T-helper 2 cell (primary cell): ENCODE measurements at places on chromosomes 4 and X.
A peak's percentile ranks its signal among the peaks of the same experiment; 100 is the strongest.

GRCh38 chrX:70196961-70197720 is 19.9 kb downstream of the DGAT2L6 start:
- DNase-seq, result no peak

DNA sequence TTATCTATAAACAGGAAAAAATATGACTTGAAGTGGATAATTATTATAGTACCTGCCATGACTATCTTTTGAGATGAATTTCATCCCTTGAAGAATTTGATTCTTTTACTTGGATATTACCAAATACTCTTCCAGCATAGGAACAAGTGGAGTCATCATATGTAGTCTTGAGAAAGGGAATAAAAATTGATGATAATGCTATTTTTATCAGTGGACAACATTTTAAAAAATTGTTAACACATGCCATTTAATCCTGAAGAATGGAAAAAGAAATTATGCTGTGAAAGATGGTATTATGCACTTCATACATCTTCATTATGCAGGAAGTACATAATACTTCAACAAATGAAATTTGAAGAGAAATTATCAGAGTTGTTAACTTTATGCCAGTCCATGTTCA is 83.6 kb downstream of the ITIH6 start:
- no peak for DNase-seq

- no peak for DNase-seq
Observed at GRCh38 chr4:1541449-1542225, 135.4 kb upstream of the NKX1-1 start.

DNA sequence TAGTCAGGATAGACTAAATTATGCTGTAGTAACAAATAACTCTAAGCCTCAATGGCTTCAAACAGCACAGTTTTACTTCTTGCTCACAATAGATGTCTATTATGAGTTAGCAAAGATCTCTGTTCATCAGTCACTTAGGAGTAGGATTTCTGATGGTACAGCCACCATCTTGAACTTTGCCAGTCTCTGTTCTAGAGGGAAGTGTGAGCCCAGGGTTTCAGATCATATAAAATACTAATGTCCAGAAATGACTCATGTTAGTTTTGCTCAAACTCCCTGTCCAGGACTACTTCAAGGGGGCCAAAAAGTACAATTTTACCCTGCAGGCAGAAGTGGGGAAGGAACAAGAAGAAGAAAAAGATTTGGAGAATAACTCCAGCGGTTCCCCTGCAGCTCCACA is 77.1 kb upstream of the LSM6 start:
- no peak for DNase-seq

DNA sequence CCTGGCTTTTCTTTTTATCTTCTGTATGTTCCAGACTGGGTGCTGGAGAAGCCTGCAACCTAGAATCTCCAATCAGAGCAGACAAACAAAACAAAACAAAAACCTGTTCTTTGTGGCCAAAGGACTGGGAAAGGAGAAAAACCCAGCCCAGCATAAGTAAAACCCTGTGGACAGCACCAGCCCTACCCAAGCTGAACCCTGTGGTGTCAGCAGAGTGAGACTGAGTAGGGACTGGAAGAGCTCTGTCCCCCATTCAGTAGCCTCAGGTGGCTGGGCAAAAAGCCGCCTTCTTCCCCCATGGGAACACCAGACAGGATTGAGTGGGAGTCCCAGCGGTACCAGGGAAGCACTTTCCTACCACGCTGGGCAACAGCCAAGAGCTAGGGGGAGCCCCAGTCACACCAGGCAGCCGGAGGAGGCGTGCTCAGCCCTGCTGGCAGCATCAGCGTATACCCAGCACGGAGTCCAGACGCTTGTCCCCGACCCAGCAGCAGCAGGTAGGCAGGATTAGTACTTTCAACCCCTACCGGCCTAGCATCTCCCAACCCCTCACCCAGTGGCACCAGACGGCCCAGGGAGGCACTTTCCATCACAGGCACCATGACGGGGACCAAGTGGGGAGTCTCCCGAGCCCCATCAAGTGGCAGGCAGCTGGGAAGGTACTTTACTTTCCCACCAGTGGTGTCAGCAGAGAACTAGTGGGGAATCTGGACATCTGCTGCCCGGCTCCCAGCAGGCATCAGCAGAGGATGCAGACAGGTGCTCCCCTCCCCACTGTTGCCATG is 8.6 kb upstream of the JADE3 start:
- peak; percentile 34 for DNase-seq

- no peak for DNase-seq
Observed at GRCh38 chr4:87054900-87055299, 120.1 kb downstream of the AFF1 start.

- DNase-seq, result no peak
Observed at GRCh38 chr4:183205709-183206108, 106.7 kb downstream of the WWC2 start.

GRCh38 chr4:123558865-123559264 is 162.3 kb downstream of the SPRY1 start:
- DNase-seq, result no peak

DNA sequence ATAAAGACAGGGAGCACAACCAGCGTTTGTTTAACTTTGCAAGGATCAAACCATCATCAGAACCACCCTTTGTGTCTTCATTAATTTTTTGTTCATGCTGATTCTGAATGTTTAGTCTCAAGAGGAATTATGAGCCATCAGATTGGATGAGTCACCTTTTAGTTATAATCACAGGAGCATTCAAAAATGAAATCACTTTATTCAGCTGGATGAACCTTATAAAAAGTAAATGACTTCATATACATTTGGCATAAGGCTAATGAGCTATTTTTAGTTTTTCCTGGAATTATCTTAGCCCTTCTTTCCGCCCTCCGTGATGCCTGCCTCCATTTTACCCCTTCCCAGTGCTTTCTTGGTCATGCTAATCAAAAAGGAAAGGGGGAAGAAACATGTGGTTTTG is 103.6 kb downstream of the SORBS2 start:
- no peak for DNase-seq

- DNase-seq, result no peak
Observed at GRCh38 chr4:145781351-145781750, 101.4 kb downstream of the C4orf51 start.

DNA sequence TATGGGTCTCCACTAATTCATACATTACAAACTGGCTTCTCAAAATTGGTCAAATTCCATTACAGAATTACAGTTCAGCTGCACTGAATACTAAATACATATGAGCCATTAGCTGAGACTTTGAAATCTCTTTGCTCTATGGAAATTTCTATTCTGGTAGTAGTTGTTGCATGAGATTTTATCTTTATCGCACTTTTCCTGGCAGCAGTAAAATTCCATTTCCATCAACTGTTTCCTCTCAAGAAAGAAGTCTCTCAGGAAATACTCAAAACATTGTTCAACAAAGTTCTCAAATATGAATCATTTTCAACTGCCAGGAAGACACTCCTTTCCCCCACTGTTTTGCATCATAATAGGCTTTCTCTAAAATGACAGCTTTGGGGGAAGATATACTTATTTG is 51.3 kb downstream of the ATP11C start:
- DNase-seq, result no peak

GRCh38 chrX:23952984-23953907 is 45.4 kb downstream of the CXorf58 start:
- no peak for DNase-seq

GRCh38 chr4:71609651-71610050 is 174.2 kb downstream of the GC start:
- no peak for DNase-seq

- DNase-seq, result no peak
Observed at GRCh38 chr4:176592976-176593670, 199.6 kb downstream of the VEGFC start.

GRCh38 chr4:156949373-156949814 is 22.2 kb downstream of the PDGFC start:
- DNase-seq, result no peak

GRCh38 chrX:136115904-136116297 is 31.4 kb upstream of the FHL1 start:
- DNase-seq, result no peak

- DNase-seq, result no peak
Observed at GRCh38 chrX:46965125-46965758, 53.0 kb downstream of the JADE3 start.

GRCh38 chr4:2277956-2278355 is 16.0 kb upstream of the MXD4 start:
- no peak for DNase-seq

DNA sequence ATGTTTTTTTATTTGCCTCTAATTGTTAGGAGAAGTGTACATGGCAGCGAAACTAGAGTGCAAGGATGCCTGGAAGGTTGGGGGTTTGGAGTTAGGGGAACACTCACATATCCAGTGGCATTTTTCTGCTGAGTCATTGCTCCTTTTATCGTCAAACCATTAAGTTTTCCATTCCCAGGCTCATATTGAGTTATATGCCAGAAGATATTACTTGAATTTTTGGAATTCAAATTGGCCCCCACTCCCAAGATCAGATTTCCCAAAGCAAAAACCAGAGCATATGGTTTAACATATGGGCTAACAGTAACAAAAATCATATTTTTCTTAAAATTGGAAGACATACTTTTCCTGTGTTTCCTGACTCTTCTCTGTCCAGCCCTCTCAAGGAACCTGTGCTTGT is 152.7 kb downstream of the FSTL5 start:
- no peak for DNase-seq

GRCh38 chr4:153138736-153139135 is 65.5 kb upstream of the TRIM2 start:
- DNase-seq, result no peak

GRCh38 chr4:31020363-31020762 is 300.2 kb downstream of the PCDH7 start:
- no peak for DNase-seq

GRCh38 chrX:57821703-57822387 is 88.4 kb downstream of the ZXDA start:
- peak; percentile 52 for DNase-seq

DNA sequence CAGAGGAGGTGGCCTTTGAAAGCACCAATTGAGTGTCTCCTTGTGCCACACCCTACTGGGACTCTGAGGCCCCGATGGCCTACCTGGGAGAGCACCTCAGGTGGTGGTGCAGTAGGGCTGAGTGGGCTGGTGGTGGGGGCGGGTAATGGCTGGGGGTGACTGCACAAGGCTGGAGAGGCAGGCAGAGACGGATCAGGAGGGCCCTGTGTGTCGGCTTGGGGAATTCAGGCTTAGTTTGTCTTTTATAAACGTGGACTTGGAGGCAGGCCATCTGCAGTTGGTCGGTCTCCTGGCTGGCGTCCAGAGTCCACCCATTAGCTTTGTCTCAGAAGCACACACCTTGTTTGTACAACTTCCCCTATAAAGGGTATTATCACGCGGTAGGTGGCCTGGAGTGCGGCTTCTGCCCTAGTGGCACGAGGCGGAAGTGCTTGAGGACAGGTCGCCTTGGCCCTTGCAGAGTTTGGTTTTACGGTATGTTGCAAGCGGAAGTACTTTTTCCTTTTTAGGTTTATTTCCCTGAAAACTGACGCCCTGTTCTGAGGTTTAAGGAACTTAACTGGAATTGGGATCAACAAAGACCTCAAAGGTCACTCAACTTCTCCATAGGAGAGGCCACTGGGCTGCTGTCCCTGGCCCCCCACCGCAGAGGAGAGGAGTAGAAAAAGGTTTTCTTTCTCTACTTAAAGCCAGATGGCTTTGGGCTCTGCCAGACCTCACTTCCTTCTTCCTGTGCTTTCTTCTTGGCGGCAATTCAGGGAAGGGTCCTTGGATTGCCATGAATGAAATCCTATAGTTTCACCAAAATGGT is 8.0 kb downstream of the TBC1D14 start:
- no peak for DNase-seq

GRCh38 chr4:7332216-7333023 is 102.3 kb downstream of the PSAPL1 start:
- no peak for DNase-seq

GRCh38 chrX:10011991-10012390 is 44.8 kb downstream of the CLDN34 start:
- no peak for DNase-seq

GRCh38 chrX:123779908-123780396 is 47.1 kb upstream of the THOC2 start:
- no peak for DNase-seq

DNA sequence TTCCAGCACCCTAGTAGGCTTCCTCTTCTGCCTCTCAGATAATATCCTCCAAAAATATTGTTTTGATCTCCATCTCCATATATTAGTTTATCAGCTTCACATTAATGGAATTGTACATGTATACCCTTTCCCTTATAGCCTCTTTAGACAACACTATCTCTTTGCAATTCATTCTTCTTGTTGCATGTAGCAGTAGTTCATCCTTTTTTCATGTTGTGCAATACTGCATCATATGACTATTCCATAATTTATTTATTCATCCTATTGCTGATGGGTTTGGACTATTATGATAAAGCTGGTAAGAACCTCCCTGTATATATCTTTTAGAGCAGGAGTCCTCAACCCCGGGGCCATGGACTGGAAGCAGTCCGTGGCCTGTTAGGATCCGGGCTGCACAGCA is 148.2 kb upstream of the FAT1 start:
- DNase-seq, result no peak

DNA sequence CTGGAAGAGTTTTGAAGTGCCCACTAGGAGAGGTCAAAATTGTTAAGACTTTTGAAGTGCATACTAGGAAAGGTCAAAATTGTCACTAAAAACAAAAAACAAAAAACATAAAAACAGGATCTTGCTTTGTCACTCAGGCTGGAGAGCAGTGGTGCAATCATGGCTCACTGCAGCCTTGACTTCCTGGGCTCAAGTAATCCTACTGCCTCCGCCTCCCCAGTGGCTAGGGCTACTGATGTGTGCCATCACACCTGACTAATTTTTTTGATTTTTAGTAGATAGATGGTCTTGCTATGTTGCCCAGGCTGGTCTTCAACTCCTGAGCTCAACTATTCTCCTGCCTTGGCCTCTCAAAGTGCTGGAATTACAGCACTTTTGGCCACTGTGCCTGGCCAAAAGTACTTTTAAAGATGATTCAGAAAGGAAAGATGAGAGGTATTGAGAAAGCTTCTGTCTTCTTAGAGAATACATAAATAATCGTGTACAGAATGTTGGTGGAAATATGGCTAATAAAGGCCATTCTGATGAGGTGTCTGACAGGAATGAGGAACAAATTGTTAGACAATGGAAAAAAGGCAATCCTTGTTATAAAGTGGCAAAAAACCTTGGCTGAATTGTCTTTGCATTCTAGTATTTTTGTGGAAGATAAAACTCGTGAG is 43.3 kb upstream of the STX18 start:
- no peak for DNase-seq

- no peak for DNase-seq
Observed at GRCh38 chr4:8155660-8156421, 2.8 kb downstream of the ABLIM2 start.

DNA sequence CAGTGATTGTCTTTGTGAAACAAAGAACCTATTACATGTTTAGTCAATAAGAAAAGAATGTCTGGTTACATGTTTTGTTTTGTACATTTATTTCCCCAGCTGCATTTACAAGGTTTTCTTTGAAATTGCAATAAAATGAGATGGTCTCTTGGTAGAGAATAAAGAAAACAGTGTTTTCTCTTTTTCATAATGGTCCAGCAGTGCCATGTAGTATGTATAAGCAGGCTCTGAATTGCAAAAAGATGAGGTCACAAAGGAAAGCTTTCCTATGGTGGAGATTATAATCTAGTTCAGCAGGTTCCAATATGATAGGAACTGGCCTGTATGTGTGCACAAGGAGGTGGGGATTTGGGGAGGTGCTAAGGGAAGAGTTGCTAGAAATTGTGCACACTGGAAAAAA is 1417.3 kb downstream of the STIM2 start:
- DNase-seq, result no peak
